ENCODE measurements at places on chromosomes 2 and 18. TPM values are rescaled to one million over a fixed set of nuclear protein-coding genes. Genes with fewer than 3 reads are reported as not detected.
A peak's percentile ranks its signal among the peaks of the same experiment; 100 is the strongest.

Gene DCDC2C
- total RNA-seq, result 1.3 TPM

Gene OR6B2
- not detected for total RNA-seq

Gene CLEC4F
- not detected for total RNA-seq

Gene IL1A
- 0.55 TPM for total RNA-seq

Gene LTBP1
- 83.0 TPM for total RNA-seq

Gene SULT1C2
- total RNA-seq, result 2.9 TPM

Gene NT5C1B
- not detected for total RNA-seq

Gene ZRANB3
- total RNA-seq, result 10.6 TPM

Gene LRP2
- 2.3 TPM for total RNA-seq

- DNase-seq, result no peak
These were observed 1.8 kb downstream of the AFF3 start for GRCh38 chr2:100140582-100140981.

GRCh38 chr18:22124970-22125369 lies 44.4 kb upstream of the GATA6 start:
- DNase-seq, result no peak

DNA sequence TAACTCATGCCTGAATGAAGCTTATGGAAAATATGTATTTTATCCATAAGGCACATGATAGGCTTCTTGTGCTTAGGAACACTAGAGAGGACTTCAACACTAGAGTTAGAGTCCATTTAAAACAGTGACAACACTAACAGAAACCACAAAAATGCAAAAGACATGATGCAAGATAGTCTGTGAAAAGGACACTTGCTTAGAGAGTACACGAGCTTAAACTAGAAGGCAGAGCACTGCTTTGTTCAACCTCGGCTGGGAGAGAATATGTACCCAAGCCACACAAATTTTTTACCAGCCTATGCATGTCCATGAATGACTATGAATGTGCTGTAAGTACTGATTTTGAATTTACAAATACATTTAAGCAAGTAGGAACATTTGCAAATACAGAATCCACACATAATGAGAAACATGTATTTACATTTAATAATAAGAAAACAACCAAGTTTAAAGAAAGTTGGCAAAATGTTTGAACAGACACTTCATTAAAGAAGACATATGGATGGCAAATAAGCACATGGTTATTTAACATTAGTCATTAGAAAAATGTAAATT lies 130.6 kb downstream of the SPOPL start:
- DNase-seq, result no peak

DNA sequence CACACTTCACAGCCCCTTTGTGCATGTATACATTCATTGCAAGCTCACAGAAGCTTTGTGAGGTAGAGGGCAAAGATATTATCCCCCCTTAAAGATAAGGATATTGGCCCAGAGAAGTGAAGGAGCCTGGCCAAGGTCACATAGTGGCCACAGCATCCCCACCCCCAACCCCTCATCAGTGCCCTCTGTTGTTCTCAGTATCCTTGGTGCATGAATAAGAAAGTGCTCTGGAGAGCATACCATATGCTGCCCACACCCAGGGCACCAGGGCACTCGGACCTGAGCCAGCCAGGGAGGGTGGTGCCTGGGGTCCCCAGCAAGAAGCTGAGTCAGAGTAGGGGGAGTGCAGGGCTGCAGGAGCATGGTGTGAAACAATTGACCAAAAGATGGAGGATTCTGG lies 3.3 kb downstream of the DYSF start:
- no peak for DNase-seq

GRCh38 chr2:28751956-28752630 lies 463 bp downstream of the PPP1CB start:
- DNase-seq, result peak; percentile 31

DNA sequence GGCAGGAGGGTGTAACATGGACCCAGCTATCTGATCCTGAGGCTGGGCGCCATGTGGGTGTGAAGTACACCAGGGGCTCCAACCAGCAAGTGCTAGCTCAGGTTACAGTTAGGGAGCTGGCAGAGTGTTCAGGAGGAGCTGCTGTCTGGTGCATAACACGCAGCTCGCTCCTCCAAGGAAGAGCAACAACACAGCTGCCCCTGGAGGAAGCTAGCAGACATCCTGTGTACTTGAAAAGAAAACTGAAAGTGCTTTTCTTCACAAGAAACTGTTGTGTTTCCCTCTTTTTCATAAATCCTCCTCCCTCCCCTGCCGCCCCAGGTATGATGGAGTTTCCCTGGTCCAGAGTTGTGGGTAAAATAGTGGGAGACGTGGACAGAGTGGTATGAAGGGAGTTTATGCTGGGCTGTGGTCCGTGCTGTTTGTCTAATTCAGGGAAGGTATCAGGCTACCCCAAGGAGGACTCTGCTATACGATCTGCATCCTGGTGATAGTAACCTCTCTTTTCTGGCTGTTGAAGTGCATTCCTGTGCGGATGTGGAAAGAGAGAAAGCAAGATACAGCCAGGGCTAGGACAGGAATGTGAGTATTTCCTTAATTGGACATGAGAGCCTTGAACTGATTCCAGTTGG lies 6.1 kb upstream of the LBH start:
- DNase-seq, result no peak

- DNase-seq, result no peak
These were observed 48.4 kb upstream of the ANKRD44 start for GRCh38 chr2:197358931-197359330.

GRCh38 chr2:72367530-72368225 lies 220.0 kb upstream of the CYP26B1 start:
- DNase-seq, result no peak

DNA sequence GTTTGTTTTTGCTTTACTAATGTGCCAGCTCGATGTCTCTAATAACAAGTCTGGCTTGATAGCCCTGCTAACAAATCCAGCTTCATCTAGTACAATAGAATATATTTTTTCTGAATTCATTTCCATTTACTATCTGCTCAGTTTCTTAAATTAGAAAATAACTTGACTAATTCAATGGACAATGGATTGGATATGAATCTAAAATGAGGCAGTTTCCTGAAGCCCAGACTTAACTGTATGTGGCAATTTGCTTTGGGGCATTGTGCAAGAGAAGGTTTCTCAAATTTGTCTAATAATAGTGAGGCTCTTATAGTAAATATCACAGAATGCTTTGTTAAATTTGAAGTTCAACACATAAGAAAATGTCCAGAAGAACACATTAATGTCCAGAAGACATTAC lies 25.8 kb downstream of the CALCRL start:
- DNase-seq, result no peak

DNA sequence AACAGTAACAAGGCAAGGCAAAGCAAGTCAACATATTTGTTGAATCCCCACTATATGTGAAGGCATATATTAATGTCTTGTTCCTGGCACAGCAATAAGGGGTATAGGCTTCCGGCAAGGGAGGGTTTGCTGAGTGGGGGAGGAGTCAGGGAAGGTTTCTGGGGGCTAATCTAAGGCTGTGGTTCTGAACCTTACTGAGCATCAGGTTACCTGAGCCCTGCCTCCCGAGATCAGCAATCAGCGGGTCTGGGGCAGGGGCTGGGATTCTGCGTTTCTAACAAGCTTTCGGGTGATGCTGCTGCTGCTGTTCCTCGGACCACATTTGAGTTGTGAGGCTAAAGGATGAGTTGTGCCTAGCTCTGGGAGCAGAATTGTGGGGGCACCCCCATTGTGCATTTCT lies 401.7 kb upstream of the SPRED2 start:
- DNase-seq, result no peak

GRCh38 chr2:37396890-37397565 lies 52.6 kb downstream of the QPCT start:
- no peak for DNase-seq

GRCh38 chr18:5294457-5295230 lies 882 bp downstream of the ZBTB14 start:
- no peak for DNase-seq

DNA sequence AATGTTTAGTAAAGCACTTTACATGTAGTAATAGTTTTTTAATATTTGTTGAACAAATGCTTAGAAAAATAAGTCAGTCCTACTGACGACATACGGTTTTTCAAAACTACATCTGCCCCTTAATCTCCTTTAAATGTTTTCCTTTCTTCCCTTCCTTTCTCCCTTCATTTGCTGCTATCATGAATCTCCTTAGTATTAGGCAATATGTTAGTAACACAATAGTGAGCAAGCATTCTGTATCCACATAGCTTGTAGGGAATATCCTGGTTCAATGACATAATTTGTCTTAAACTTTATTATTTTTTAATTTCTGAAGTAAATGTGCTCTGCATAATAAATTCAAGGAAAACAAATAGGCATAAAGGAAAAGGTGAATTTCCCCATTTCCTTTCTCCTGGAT lies 79.1 kb downstream of the ACSL3 start:
- DNase-seq, result no peak

DNA sequence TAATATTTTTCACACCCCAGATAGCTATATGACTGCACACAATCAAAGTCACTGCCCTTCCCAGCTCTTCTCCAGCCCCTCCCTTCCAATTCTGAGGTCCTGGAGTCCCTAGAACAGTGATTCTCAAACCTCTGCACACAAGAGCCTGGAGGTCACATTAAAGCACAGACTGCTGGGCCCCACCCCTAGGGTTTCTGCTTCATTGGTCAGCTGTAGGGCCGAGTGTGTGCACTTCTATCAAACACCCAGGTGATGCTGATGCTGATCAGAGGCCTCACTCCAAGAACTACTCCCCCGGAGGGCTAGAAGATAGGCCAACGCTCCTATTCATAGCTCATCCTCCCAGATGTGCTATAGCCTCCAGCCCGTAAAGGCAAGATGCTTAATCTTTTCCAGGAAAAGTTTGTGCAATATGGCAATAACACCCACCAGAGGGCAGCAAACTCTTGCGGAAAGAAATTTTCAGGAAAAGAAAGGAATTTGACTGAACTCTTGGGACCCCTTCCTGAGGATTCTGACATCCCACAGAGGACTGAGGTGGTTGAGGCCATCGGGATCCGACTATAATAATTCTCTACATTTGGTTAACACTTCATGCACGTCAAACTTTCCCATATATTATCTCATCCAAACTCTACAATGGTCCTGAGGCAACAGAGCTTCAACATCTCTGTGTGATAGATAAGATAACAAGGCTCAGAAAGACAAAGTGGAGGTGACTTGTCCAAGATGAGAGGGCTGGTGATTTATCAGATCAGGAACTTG lies 194.2 kb upstream of the PKDCC start:
- peak; percentile 58 for DNase-seq

- no peak for DNase-seq
These were observed 232.0 kb downstream of the SOCS6 start for GRCh38 chr18:70520867-70521266.

DNA sequence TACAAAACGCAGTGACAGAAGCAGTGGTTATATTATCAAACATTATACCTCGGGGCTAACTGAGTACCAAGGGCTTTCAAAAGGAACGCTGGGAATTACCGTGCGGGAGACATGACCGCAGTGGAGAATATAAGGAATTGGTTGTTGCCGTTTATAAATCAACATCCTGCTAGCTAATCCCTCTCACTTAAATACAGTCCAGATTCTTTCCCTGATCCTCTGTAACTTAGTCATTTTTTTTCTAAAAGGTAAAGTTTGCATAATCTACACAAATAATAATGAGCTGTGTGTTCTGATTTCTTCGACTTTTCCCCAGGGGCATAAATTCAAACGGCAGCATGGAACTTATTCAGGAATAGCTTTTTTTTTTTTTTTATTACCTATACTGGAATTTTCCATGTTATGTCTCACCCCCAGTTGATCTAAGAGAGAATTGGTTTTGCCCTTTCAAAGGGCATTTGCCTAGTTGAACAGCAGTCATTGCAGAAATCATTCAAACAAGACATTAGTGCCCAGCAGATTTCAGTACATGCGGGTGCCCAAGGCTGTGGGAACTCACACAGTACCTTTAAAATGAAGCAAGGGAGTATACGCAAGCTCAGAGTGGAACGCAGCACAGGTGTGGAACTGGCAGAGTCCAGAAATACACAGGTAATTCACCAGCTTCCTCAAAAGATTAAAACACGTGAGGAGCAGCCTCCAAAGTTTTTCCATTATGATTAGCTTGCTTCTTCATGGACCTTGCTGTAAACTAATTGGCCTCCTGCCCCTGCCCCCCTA lies 63.9 kb downstream of the SMIM21 start:
- no peak for DNase-seq

DNA sequence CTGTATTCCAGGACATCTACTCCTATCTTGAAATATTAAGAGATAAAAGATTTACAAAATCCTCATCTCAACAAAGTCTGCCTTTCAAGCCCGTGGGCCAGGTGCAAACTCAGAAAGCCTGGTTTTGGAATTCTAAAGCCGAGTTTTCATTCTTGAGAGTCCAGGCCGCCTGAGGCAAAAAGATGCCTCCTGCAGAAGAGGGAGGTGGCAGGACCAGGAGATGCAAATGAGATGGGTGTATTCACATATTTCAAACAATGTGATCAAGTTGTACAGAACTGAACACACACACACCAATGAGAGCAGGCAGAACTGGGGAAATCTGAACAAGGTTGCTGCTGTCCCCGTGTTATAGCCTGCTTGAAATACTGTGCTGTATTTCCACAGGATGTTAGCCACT lies 7.7 kb upstream of the HS6ST1 start:
- no peak for DNase-seq

- DNase-seq, result no peak
These were observed 9.1 kb downstream of the NGEF start for GRCh38 chr2:233003658-233004555.

DNA sequence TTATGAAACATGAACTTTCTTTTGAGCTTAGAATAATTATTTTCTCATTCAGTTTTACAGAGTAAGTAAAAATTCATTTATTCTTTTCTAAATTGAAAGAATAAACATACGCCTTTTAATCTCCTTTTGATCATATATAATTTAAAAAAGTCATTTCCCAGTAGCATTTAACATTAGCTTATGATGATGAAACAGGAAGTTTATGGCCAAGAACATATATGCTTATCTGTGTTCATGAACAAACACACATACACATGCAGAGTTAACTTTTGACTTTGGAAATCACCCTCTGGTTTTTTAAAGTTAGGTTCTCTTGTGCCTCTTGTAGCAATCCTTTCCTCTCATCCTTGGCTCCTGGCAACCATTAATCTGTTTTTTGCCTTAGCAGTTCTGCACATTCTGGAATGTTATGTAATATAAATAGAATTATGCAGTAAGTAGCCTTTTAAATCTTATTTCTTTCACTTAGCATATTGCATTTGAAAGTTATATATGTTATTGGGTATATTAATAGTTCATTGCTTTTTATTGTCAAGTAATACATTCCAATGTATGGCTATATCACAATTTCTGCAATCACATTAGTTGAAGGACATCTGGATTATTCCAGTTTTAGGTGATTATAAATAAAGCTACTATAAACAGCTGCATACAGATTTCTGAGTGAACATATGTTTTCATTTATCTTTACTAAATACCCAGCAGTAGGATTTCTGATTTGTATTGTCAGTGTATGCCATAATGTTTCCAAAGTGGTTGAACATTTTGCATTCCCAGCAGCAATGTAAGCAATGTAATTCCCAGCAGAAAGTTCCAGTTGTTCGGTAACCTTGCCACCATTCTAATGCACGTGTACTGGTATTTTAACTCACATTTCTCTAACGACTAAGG lies 210.3 kb downstream of the ZRANB3 start:
- DNase-seq, result no peak

- no peak for DNase-seq
These were observed 40.7 kb downstream of the SLC9A2 start for GRCh38 chr2:102660070-102660469.

- DNase-seq, result no peak
These were observed 171.6 kb upstream of the PIEZO2 start for GRCh38 chr18:11320986-11321385.

- no peak for DNase-seq
These were observed 6.3 kb upstream of the NRP2 start for GRCh38 chr2:205675861-205676516.

All from spinal cord (tissue), 10 donors.